RKO (cell line): ENCODE measurements at places on chromosomes 12 and 14.

- DNase-seq: no peak
These were observed 21.9 kb upstream of the KLC1 start for GRCh38 chr14:103606963-103607668.

DNA sequence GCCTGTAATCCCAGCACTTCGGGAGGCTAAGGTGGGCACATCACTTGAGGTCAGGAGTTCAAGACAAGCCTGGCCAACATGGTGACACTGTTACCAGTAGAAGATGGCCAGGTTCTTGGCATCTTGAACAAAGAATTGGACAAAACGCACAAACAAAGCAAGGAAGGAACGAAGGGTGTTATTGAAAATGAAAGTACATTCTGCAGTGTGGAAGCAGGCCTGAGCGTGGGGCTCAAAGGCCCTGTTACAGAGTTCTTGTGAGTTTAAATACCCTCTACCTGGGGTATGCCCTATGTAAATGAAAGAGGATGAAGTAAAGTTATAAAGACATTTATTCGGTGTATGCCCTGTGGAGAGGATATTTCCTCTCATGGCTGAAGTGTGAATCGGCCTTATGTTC is 20.8 kb upstream of the CDK17 start:
- DNase-seq: no peak

- DNase-seq: no peak
These were observed 31.8 kb downstream of the GCN1 start for GRCh38 chr12:120162763-120163162.

DNA sequence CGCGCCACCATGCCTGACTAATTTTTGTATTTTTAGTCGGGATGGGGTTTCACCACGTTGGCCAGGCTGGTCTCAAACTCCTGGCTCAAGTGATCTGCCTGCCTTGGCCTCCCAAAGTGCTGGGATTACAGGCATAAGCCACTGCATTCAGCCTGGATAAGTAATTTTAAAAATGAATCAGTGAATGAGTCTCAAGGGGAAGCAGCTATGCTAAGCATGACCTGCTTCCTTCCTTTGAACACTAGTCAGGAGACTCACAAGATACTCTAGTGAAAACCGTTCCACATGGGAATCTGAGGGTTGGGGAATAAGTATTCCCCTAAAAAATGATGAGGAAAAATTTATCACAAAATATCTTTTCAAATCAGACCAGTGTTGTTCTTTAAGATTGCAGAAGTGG is 10.7 kb upstream of the FAM234B start:
- DNase-seq: no peak

DNA sequence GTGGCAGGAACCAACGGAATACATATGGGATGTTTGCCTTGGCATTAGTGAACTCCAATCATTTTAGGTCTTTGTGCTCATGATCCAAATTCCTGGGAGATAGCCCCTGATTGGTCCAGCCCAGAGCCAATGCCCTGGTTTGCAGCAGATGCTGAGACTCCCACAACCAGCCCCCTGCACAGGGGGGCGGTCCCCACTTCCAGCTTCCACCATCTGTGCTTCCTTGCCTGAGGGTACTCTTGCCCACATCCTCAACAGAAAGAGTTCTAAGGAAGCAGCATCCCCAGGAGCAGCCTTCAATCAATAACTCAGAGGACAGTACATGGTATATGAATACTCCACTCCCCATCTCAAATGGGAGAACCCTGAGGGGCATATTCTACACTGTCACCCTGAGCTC is 39.7 kb upstream of the FICD start:
- no peak for DNase-seq

DNA sequence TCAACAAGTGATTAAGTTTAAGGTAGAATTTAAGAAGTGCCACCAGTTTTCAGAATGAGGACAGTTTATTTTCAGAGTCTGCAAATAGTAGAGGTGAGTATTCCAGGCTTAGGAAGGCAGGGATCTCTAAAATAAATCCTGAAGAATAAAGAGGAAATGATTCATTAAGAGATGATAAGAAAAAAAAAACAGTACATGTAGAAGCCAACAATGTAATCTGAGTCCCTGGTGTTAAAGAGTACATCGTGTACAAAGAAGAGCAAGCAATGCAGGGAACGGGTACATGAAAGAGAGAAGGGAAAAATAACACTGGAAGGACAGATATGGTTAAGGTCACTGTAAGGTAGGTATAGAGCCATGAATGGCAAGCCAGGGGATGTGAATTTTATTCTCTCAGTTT is 95.2 kb upstream of the FOXG1 start:
- DNase-seq: no peak

DNA sequence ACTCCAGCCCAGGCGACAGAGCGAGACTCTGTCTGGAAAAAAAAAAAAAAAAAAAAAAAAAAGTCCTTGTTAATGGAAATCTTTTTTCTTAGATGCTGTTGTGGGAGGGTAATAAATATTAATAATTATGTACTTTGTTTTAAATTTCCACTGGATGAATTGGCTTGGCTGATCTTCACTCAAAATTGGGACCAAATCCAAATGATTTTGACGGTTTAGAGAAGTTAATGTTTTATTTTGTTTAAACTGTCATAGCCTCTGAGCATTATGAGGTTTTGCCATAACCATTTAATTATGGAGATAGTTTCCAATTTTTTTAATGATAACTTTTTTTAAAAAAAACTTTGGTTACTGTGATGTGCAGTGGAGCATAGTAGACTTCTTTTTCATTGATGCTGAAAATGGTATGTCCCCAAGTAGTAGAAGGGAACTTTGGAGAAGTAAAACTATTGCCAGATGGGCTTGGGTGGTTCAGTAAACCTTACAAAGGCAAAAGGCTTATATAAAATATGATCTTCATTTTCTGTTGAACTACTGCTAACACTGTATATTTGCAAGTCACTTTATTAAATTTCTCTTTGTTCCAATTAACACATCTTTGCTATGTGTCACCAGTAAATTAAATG is 3.9 kb upstream of the PMCH start:
- DNase-seq: no peak

GRCh38 chr12:2354151-2354991 is 301.6 kb downstream of the CACNA1C start:
- DNase-seq: no peak

DNA sequence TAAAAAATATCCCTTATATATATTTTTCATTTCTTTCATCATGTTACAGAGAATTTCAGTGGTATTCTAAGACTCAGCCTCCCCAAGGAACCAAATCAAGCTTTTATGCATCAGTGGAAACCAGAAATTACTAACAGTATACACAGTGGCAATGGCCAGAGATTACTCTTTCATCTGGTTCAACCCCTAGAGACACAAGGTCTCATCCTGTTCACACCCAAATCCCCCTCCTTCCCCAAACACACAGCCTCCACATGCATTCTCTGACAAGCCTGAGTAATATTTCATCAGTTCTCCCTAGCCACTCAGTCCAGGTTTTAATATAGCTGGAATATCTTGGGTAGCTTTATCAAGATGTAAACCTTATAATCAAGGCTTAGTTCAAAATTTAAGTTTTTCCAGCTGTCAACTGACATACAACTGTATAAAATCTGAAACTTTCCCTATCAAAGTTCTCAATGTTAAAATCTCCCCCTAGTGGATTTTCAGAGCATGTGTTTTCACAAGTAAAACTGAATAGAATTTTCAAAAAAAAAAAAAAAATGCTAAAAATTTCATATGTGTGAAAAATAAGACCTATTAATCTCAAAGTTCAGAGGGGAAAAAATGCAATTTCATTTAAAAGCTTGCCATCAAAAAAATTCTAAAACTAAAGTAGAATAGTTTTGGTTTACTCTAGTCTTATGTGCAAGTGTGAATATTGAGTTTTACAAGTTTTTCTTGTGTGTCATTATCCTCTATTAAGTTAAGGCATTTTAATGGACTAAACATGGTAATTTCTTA is 10.5 kb upstream of the SSTR1 start:
- DNase-seq: peak; percentile 39

- no peak for DNase-seq
These were observed 24.5 kb downstream of the CAPS2 start for GRCh38 chr12:75305412-75306332.

DNA sequence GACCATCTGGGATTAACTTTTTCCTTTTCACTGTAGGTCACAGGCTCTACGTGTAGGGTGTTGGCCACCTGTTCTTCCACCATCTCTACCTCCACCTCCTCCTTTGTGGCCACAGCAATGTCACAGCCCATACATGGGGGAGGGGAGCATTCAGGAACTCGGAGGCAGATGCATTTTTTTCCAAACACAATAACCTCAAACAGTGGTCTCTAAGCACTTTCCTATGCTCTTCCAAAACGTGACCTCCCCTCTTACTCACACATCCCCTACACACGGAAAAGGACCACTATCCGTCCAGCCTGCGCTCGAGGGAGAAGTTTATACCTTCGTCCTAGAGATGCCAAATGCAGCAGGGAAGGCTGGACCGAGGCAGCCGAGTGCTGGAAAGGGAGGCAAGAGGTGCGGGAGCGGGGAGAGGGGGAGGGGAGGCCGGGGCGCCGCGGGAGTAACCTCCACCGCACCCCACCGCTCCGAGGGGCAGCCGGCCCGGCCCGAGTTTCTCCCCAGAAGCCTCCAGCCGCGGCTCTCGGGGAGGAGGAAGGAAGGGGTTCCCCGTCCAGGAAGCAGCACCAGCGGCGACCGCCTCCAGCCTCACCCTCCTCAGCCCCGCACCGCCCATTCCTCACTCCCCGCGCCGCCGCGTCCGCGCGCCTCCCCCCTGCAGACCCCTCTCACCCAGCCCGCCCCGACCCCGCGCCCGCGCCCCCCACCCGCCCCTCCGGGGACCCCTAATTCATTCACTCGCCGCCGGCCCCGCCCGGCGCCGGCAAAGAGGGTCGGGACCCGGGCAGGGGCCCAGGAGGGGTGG is 594 bp downstream of the KRAS start:
- DNase-seq: peak; percentile 23

- DNase-seq: peak; percentile 95
These were observed 58.0 kb downstream of the TTC7B start for GRCh38 chr14:90758028-90758889.

- DNase-seq: no peak
These were observed 40.8 kb downstream of the SPATA7 start for GRCh38 chr14:88426271-88426670.

DNA sequence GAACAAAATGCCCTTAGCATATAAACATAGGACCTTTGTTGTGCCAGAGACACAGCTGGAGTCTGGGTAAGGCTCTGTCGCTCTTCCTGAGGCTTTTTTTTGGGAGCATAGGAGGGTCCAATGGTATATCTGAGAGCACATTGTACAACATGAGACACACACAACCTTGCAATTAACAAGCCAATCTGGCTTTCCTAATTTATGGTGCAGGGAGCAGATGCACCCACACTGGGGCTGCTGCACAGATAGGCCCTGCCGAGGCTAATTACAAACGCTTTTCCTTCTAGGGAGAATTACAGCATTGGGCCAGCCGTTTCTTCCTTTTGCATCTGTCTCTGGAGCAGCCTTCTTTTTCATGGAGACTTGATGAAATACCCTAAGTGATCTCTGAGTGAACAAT is 75.0 kb upstream of the OVCH1 start:
- DNase-seq: no peak

- no peak for DNase-seq
These were observed 29.6 kb downstream of the KCNK13 start for GRCh38 chr14:90091393-90091792.

DNA sequence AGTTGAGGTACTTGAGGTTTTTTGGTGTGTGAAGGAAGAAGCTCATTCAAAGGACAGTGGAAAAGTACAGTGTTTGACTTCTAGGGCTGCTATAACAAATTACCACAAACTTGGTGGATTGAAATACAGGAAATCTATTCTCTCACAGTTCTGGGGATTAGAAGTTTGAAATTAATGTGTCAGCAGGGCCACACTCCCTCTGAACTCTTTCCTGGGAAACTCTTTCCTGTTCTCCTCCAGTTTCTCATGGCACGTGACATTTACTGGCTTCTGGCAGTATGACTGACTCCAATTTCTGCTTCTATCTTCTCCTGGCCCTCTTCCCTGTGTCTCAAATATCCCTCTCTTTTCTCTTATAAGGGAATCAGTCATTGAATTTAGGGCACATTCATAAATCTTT is 160.2 kb downstream of the CCDC91 start:
- no peak for DNase-seq

- peak; percentile 27 for DNase-seq
These were observed 15.5 kb upstream of the NTN4 start for GRCh38 chr12:95805864-95806671.

DNA sequence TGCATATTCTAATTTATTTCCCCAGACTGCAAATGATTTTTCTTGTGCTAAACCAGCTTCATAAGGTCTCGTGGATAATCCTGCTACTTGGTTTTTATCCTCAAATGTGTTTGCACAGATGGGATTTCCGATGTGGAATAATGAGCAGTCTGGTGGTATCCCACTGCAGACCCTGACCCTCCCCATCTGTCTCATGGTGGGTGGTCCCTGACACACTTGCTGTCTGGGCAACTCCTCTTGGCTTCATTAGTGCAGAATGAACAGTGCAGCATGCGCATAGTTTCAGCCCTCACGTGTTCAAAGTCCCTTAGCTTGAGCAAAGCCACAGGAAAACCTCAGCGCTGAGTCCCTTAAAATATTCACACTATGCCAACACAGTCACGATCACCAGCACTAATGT is 996.5 kb downstream of the AACS start:
- no peak for DNase-seq

DNA sequence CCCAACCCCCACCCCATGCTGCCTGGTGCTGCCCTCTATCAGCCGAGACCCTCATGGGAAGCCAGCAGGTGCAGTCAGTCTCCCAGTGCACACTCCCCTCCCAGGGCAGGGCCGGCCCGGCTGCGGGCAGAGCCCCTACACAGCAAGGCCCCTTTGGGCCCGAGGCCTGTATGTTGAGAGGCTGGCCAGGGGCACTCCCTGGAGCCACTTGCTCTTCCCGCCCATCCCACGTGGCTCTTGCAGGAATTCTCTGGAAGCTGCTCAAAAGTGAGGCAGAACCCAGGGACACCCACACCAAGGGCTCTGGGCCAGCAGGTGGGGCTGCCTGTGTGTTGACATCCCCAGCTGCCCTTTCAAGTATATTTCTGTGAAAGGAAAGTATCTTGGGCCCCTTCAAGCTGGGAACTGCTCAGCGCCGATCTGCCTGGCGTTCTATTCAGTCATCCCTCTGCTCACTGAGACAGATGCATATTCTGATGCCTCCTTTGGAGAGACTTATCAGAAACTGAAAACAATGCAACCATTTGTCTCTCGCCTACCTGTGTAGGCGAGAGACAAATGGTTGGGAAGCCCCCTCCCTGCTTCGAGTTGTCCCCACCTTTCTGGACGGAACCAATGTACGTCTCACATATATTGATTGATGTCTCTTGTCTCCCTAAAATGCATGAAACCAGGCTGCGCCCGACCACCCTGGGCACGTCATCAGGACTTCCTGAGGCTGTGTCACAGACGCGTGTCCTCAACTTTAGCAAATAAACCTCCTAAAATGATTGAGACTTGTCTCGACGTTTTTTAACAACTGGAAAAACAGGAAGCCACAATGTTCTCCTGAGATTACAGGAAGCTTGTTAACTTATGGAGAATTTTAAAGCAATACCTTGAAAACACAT is 6.0 kb downstream of the GPR132 start:
- no peak for DNase-seq
